ENCODE measurements at places on chromosomes 7 and 10.

DNA sequence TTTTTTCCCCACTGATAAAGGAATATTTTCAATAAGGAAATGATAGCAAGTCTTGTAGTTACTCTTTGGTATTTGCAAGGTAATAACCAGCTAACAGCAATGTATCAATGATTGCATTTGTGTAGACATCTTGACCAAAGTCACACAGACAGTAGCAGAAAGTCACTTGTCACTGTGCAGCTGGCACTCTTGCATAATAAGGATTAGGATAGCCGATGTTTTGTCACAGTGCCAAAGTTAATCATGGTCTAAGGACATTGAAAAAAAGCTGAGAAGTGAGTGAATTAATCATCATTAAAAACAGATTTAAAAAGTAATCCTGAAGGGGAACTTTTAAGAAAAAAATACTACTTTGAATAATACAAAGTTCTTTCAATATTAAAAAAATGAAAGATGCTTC is 834.3 kb upstream of the C7orf33 start:
- no peak for DNase-seq

DNA sequence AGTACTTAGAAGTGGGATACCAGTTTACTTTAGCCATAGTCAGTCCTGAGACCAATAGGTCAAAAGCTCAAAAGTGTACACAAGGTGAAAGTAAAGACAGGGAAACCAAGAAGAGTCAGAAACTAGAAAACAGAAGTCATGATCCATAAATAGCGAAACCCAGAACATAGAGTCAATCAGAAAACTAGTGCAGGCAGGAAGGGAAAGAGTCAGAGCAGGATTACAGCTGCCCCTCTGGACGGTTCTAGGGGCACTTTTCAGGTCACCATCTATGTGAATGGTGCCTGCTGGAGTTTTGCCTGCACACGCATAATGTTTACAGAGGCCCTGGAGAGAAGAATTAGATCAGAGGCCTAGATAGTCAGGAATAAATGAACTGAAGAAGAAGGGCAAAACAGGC is 22.4 kb upstream of the DMTF1 start:
- DNase-seq = no peak

DNA sequence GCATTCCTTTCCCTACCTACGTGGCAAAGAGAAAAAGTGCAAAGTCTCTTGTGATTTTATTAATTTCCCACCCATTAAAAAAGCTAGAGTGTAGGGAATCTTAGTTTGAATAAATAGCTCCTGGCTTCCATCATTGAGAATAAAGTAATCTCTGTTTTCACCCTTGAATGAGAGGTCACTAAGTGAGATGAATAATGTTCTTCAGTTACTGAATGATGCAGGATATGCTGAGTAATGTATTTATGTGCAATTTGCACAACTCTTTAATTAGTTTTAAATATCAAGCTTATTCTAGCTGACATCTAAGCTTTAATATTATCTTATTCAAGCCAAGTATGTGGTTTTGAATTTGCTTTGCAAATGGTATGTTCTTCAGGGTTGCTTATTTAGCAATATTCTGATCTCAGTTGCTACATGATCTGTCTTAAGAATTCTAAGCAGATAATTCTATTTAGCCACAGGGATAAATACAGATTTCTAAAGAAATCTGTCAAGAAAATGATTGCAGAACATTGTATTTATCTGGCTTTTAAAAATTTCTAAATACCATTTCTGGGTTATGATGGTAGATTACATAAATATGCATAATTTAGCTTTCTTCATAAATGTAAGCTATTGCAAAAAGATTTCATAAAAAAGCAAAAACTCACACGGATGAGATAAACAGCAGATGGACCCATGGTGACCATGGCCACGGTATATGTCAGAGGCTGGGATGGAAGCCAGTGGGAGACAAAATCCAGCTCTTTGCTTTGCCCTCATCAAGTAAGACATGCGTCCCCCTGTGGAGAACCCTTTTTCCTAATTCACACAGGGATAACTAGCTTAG is 141.0 kb downstream of the MACC1 start:
- DNase-seq = no peak

- DNase-seq = no peak
These were observed 30.7 kb upstream of the INPP5A start for GRCh38 chr10:132506711-132507408.

DNA sequence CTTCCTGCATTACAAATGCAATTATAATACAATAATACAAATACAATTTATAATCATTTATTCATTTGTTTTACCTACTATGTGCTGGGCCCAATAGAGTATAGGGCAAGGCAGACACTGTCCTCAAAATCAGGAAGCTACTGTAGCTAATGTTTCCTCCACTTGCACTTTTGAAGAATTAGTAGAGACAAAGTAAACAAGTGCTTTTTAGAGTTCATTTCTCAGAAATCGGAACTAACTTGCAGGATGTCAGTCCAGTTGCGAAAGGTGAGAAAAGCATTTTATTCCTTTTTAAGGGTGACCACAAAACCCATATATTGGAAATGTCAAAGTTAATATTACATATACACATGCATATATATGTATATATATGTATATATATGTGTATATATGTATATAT is 14.2 kb downstream of the ADRB1 start:
- DNase-seq = no peak

DNA sequence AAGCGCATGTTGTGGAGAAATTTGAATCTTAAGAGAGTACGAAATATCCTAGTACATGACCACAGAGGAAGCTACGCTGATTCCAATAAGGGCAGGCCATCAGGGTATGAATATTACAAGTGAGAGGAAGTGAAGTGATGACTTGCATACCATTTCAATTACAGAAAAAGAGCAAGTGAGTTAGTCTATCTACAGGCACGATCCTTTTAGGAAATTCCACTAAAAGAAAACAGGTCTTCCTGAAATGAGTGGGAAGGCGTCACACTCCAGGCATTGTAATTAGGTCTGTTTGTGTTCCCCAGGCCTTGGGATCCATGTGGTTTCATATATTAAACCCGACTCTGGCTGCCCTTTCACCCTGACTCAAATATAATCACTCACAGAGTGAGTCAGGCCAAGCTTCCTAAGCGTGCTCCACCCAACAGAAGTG is 152.5 kb downstream of the SEMA3A start:
- DNase-seq = no peak

GRCh38 chr7:24052572-24053260 is 231.3 kb upstream of the NPY start:
- no peak for DNase-seq

DNA sequence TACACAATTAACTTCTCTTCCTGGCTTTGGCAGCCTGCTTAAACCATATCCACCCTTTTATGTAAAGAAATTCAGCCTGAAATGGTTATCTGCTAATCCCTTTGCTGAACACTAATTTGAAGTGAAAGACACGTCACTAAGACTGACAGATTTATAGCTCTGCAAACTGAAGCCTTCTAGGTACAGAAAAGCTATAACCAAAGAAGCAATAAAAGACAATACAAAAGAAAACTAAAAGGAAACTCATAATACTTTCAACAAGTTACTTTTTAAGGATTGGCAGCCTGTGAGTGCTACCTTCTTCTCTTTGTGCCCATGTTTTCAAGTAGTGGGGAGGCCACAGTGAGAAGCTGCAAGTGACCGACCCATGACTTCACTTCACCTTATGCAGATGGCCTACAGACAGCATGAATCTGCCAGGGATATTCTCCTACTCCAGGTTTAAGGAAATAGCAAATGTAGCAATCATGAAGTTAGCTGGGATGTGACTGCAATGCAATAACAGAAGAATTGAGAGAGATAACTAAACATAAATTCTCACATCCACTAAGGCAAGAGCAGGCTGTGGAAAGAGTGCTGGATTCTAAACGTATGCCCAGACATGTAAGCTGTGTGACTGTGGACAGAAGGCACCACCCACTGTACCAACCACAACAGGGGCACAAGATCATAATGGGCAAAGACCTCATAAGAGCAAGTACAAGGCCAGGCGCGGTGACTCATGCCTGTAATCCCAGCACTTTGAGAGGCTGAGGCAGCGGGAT is 10.7 kb upstream of the SPOCK2 start:
- no peak for DNase-seq

DNA sequence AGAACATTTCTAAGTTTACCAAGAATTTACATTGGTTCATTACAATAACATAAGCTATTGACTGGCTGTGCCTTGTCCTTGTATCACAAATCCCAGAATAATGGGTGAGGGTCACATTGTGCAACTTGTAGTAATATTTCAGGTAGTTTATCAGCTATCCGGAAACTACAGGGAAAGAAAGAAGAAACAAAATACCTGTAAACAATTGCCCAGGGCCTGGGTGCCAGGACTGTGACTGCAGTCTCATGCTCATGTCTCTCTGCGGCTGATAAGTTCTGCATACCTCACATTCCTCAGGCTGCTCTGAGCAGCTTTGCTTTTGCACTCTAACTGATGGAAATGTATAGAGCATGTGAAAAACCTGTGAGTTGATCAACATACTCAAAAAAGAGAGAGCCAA is 131.8 kb upstream of the TRIM24 start:
- DNase-seq = no peak

GRCh38 chr10:124037784-124038183 is 55.6 kb downstream of the CHST15 start:
- DNase-seq = no peak

DNA sequence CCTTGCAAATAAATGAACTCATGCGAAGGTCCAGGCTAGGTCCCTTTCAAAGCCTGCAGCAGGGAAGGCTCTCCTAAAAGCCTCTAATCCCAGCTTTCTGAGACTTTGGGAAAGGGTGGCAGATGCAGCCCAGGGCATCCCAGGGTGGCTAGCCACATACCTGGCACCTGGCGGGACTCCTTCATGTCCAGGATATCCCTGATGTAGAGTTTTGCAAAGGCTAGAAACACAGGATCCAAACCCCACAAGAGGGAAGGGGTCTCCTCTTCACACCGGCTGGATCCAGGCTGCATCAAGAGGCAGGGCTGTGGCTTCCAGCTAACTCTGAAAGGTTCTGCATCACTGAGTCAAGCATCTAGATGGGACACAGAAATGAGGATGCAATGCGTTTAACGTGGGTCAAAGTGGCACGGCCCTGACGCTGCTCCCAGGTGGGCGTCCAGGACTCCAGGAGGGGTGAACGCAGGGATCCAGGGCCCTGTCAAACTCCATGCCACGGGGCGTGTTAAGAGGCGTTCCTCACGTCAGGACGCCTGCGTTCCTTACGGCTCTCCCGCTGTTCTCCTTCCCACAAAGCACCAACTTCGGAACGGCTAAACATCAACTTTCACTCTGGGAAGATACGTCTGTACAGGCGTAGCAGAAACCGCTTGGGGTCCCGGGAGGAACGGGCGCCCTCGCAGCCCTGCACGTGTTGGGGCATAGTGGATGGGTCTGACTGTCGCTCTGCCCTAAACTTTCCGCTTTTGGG is 507 bp downstream of the STN1 start:
- DNase-seq = no peak

GRCh38 chr10:124566981-124567835 is 105.6 kb downstream of the LHPP start:
- DNase-seq = no peak

DNA sequence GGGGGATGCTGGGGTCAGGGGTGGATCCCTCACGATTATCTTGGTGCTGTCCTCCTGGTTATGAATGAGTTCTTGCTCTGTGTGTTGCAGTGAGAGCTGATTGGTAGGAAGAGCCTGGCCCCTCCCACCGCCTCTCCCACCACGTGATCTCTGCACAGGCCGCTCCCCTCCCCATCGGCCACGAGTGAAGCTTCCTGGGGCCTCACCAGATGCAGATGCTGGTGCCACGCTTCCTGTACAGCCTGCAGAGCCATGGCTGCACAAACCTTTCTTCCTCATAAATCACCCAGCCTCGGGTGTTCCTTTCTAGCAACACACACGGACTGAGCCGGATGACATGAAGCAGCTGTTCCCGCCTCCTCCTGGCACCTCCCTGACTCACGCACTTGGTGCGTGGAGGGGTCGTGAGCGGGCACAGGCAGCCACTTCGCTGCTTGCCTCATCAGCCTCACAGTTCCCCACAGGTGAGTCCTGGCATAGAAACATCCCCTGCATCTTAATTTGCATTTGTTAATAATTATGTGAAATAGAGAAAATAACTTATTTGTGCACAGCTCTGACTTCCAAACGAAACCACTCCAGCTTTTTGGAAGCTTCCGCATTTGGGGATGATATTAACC is 210.8 kb downstream of the ADARB2 start:
- DNase-seq = no peak

- DNase-seq = no peak
These were observed 111.7 kb upstream of the PLXDC2 start for GRCh38 chr10:19704544-19704943.

DNA sequence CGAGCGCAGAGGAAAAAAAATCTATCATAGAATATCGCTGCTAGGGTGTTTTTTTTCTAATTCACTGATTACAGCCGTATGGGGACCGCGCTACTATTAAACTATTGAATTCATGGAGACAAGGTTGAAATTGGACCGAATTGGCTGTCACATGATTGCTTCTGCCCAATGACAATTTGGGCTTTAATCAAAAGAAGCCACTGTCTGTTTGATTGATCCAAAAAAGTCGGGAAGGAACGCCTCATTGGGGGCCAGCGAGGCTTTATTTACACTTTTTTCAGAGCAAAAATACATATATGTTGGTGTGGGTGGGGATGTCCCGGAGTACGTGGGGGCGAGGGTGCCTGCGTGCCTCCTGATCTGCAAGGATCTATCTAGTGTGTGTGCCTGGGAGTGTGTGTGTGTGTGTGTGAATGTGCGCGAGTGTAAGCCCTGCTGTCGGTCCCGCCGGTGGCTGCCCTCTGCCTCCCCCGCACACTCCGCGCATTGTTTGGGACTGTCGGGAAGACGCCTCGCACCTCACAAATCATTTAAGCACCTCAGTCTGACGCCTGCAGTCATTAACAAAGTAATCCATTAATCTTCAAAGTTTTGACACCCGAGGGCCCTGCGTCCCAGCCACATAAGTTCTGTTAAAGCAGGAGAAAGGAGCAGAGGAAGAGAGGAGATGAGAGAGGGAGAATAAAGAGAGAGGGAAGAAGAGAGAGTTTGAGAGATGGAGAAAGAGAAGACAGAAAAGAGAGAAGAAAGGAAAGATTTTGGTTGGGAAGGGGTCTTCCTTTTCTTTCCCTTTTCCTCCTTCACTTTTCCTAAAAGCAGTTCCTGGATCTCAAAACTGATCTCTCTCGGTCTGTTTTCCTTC is at the start of gene HOXA2:
Gene HOXA2 (minus strand): TSS at position 103 of the 862 bp plus-strand sequence. CDS start 183 bp downstream, outside the sequence.
- DNase-seq = no peak

DNA sequence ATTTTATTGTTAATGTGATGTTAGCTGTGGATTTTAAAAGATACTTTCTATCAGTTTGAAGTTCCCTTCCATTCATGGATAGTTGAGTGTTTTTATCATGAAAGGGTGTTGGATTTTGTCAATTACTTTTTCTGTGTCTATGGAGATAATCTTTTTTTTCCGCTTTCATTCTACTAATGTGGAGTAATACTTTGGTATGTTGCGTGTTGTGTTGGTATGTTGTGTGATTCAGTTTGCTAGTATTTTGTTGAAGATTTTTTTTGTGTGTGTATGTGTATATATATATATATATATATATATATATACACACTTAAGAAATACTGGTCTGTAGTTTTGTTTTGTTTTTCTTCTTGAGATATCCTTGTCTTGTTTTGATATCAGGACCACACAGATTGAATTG is 100.3 kb downstream of the CCSER2 start:
- no peak for DNase-seq

GRCh38 chr7:8035192-8035591 is 66.6 kb downstream of the GLCCI1 start:
- no peak for DNase-seq

- no peak for DNase-seq
These were observed 73.9 kb downstream of the SH3PXD2A start for GRCh38 chr10:103781329-103782061.

GRCh38 chr10:98373260-98374040 is 41.5 kb downstream of the PYROXD2 start:
- DNase-seq = no peak
